Activated CD8-positive, alpha-beta memory T cell treated with anti-CD3 and anti-CD28 coated beads, Interleukin-2, amount 50 U/mL, for 4 hours (primary cell): ENCODE measurements at places on chromosomes 6 and 20.

DNA sequence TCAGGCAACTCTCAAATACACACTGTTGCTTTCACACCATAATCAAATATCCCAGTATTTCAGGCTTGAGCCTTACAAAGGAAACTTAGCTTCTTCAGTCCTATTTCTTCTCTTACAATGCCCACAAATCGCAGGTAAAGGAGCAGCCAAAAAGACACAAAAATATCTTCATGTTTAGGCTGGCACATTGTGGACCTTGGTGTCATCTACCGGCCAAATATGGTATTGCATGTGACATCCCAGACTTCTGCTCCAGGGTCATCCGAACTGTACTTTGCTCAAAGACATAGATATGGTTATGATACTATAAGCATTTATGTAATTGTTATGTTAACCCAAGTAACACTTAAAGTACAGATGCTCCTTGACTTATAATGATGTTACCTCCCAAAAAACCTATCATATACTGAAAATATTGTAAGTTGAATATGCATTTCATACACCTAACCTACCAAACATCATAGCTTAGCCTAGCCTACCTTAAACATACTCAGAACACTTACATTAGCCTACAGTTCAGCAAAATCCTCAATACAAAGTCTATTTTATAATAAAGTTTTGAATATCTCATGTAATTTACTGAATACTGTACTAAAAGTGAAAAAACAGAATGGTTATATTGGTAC lies 4.6 kb downstream of the OR2H2 start:
- peak; percentile 47 for DNase-seq

DNA sequence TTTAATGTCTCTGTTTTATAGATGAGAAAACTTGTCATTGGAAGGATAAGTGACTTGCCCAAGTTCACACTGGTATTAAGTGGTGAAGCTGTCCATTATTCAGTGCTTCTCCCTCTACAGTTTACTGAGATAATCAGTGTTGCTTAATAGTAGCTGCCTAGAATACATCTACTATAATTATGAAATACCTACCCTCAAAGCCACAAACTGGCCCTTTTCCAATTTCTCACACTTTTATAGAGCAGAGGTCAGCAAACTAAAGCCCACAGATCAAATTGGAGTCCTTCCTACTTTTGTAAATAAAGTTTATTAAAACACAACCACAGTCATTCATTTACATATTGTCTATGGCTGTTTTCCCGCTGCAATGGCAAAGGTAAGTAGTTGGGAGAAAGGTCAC lies 73.5 kb downstream of the EYS start:
- DNase-seq: no peak

DNA sequence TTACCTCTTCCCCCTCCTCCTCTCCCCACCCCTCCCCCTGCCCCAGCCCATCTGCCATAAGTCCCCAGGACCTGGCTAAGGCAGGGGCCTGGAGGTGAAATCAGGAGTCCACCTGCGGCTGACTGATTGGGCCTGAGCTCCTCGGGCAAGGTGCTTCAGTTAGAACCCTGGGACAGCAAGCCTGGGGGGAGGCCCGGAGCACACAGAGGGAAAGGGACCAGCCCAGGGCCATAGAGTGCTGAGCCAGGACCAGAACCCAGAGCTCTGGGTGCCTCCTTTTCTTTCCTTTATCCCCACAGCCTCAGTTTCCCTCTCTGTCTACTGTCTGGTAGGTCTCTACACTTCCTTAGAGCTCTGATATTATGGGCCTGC lies 35.7 kb upstream of the VEGFA start:
- no peak for DNase-seq

DNA sequence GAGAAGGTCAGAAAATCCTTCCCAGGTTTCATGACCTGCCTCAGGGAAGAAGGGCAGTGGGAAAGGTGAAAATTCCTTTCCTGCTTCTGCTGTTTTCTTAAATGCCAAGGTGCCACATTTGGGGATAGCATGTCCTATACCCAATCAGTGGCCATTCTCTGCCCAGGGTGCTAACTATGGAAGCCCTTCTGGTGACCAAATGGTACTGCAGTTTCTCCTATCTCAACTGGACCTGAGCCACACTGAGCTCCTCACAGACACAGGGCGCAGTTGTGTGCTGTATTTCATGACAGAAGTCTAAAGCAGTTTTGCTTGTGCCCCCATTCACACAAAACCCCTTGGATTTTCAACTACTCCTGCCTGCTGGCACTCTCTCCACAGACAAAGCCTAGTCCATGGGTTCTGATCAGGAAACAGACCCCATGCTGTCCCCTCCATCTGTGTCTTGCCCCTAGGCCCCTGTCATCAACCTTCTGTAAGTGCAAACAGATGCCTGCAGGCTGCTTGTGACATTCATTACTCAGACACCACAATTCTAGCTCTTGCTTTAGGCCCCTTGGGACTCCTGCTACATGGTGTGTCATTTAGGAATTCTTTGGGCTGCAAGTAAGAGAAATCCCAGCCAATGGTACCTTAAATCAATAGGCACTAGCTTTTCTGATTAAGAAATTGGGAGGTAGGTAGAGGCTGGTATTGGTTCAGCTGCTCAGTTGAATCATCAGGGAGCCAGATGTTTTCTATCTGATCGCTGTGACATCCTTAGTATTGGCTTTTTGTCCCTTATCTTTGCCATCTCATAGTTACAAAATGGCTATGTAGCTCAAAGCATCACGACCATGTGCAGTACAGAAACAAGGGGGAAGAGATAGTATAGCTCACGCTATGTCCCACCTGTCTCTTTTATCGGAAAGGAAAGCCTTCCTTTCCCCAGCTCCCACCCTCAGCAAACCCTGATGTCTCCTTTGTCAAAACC lies 147.8 kb downstream of the CD83 start:
- no peak for DNase-seq

DNA sequence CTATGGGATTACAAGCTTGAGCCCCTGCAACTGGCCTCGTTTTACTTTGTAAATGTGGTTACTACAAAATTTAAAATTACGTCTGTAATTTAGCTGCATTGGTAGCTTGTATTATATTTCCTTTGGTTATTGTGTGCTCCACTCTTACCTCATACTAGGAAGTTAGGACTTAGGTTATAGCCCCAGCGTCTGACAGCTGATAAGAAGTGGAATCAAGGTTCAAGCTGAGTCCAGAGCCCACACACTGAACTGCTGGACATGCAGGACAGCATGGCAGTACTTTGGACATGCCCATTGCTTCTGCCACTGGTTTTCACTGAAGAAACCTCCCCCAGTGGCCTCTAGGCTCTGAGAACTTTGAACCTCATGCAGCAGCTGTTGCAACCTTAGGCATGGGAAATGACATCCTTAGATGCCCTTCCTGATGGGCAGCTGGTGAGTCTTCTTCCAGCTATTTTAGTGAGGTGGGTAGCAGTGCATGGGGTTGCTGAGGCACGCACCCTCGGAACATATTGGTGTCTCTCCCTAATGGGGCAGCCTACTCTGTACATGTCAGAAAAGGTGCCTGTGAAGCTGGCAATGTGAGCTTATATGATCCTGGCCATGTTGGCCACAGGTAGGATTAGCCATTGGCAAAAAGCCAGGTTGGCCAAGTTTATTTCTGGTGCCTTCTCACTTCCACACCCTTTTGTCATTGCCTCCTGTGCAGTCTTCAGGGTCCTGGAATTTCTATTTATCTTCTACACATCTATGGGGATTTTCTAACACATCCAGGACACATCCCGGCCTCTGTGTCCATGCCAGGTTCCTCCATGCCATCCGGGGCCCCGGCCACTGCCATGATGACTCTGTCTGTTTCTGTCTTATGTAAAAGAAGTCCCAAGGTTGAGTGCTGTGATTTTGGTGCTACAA lies 85.3 kb downstream of the CDS2 start:
- DNase-seq: no peak

DNA sequence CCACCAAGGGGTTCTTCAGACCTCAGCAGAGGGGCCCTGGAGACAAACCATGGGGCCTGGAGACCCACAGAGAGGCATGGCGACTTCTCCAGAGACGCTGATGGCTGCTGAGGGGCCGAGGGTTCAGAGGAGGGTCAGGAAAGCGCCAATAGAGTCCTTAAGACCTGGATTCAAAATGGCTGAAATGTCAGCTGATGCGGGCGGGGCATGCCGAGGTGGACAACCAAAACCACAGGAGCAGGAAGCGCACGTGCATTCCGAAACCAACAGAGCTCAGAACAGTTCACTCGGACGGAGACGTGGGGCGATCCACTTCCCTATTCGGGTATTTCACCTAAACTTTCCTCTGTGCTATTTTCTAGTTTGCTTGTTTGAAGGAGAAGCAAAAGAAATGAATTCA lies 99.9 kb upstream of the RIN2 start:
- DNase-seq: no peak

DNA sequence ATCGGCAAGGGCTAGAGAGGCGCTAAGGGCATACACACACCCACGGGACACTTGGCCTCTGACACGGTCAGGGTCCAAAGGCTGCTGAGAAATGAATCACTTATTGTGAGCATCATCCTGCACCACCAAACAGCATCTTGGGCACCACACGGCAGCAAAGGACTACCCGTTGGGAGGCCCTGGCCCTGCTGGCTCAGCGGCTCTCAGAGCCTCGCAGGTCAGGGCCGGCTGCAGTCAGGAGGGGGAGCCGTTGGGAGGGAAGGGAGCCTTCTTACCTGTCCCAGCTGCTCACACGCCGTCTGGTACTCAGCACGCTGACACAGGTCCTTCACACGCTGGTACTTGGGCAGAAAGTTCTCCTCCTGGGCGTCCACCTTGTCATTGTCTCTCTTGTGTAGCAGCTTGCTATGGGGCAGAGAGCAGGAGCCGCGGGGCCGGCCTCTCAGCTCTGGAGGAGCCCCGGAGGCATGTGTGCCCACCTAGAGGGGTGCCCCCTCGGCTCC lies 109.0 kb downstream of the SULF2 start:
- DNase-seq: no peak

DNA sequence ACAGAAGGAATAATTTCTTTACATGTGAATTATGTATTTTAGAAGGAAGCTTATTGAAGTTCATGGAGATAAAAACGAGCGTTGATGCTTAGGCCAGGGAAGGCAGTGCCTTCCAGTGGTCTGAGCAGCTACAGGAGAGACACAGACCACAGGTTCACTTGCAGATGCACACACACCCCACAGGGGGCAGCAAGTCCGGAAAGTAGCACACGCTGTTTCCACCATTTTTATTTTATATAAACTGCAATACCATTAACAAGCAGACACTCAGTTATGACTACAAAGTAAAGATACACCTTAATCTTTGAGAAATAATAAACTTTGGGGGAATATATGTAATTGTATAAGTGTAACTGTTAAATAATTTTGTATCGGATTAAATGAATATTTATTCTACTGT lies 13.5 kb upstream of the DACT2 start:
- no peak for DNase-seq

- no peak for DNase-seq
These were observed 1153.1 kb upstream of the GJE1 start for GRCh38 chr6:140979642-140980091.

DNA sequence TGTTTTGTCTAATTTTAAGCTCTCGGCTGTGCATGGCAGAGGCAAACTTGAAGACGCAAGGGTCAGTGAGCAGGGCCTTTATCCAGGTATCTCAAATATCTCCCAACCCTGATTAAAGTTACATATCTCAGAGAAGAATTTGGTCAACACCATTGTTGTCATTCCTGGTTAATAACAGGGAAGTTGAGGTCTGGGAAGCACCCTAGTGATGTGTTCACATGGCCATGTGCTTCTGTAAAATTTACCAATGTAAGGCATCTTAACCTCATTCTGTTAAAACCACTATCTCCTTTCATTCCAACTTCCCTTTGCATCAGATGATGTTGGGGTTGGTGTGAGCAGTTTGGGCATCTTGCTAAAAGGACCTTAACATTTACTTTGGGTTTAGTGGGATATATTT lies 4.0 kb upstream of the FAM110A start:
- no peak for DNase-seq

DNA sequence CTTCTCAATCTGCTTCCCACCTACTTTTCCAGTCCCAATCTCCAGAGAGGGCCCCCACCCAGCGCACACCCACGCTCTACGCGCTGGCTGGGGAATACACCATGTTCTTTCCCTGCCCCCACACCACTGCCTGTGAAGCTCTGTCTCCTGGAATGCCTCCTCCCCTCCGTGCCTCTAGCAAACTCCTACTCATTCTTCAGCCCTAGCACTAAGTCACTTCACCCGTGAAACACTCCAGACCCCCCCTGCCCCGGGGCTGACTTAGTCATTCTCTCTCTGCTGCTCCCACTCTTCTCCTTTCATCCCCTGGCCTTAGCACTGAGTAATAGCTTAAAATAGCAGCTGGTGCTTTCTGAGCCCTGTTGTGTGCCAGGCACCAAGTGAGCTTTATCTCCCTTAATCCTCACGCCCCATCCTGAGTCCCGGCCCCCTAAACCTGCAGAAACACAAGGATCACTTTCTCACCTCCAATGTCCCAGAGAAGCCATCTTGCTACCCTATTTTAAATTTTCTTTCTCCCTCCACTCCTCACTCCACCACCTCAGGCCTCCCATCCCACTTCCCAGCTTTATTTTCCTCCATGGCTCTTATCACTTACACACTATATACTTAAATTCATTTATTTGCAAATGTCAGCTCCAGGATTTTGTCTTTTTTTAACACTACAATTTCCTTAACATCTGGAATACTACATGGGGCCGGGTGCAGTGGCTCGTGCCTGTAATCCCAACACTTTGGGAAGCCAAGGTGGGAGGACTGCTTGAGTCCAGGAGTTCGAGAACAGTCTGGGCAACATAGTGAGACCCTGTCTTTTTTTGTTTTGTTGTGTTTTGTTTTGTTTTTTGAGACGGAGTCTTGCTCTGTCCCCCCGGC lies 6.3 kb upstream of the PARD6B start:
- DNase-seq: peak; percentile 49

GRCh38 chr6:88380083-88380482 lies 213.9 kb upstream of the CNR1 start:
- DNase-seq: no peak

- DNase-seq: peak; percentile 60
These were observed 67.4 kb downstream of the ALDH8A1 start for GRCh38 chr6:134882426-134883038.

DNA sequence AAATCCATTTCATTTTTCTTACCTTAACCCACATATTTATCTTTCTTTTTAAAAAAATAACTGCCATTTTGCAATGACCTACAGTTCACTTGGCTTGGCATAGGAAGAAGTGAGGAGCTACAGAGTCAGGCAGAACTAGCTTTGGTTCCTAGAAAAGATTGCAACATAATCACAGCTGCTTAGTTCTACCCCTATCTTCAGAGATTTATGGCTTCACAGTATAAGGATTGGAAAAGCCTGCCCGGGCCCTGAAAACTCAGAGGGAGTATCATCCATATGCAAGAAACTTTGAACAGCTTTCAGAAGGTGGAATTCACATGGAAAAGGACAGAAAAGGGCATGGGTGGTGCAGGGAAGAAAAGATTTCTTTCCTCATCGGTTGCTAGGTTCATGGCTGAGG lies 774.3 kb upstream of the CHD6 start:
- no peak for DNase-seq

DNA sequence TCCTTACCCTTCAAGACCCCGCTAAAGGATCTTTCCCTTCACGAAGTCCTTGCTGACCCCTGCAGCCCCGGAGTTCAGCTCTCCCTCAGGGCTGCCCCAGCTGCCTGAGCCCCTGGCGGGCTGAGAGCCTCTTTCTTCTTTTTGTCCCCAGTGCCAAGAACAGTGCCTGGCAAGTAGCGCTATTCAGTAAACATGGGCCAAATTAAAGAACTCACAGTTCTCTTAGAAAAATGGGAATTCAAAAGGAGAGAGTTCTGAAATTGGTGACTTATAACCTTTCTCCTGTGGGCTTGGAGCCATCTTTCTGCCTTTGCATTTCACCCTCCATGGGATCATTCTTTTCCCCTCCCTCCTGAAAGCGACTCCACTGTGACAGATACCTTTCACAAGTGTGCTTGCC lies 227.2 kb downstream of the TMEM242 start:
- DNase-seq: no peak
